GM12892 (cell line): ENCODE measurements at places on chromosomes 5 and 9.
A peak's percentile ranks its signal among the peaks of the same experiment; 100 is the strongest.

DNA sequence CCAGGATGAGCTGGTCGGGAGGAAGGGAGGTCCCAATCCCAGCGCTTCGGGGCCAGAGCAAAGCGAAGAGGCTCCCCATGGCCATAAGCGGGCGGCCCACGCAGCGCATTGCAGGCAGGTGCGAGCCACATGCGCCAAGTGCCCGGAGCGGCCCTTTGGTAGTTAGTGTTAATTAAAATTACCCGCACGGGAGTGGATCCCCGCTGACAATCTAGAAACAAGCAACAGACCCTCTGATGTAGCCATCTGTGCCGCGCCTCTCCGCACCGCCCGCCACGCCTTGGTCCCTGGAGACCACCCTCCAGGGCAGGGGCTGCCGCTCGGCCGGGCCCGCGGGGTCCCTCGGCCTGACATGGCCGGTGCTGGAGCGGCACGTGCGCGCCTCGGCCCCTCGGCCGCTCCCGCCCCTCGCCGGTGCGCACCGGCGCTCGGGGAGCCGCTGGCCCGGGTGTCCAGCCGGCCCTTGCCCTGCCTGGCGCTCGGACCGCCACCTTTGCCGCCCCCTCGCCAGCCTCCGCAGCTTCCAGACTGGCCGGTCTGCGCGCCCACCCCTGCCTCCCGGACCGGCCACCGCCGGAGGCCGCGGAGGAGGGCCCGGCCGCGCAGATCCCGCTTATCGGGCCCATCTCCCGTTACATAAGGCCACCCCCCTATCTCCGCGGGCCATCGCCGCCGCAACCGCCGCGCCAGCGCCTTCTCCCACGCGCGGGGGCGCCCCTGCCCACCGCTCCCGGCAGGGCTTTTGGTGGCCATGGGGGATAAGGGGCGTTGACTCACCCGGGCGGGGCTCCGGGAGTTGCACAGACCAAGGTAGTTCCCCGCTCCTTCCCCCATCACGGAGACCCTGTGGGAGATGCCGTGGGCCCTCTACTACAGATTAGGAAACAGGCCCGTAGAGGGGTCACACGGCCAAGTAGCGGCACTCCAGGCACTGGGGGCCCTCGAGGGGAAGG is 1.9 kb upstream of the IL13 start:
- DNase-seq, result no peak

DNA sequence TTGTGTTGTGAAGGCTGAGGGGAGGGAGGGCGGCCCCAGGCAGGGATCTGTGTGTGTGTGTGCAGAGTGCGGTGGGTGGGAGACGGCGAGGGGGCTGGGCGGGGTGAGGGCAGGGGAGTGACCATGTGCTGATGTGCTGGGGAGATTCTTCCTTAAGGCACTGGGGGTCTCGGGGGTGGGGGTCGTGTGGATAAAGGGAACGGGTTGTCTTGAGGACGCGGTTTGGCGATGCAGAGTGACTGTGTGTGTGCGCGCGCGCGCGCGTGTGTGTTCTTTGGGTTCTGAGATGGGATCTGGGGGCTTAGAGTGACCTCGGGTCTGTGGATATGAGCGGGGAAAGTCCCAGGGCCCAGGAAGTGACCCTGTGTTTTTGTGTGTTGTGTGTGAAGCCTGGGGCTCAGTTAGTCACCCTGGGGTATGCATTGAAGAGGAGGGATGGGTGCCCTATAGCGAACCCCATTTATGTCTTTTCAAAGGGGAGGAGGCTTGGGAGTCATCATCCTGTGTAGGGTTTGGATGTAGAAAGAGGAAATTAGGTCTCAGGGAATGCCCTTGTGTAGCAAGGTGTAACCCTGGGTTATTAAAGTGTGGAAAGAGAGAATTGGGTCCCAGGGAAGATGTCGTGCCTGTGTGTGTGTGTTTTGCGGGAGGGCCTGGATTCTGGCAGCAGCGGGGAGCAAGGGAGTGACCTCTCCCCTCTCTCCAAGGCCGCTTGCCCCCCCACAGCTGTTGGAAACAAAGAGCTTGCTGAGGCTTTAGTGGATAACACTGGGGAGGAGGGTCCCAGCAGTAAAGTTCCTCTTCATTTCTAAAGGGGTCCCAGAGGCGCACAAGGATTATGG is 1.4 kb downstream of the TMEFF1 start:
- DNase-seq, result no peak

DNA sequence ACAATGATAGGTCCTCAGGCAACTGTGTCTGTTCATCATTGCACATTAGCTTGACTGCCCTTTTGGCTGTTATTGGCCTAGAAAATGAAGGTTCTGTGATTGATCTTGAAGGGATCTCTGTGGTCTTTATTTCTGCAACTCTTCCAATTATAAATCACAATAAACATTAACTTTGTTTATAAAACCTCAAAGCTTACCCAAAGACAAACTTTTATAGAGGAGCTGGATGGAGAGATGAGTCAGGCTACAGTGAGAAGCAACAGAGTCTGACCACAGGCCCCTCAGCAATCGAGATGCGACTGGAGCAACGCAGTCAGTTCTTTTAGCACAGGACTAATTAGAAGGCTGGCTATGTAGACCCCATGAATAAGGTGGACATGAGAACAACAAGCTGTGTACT is 5.3 kb downstream of the MACROH2A1 start:
- DNase-seq, result no peak

DNA sequence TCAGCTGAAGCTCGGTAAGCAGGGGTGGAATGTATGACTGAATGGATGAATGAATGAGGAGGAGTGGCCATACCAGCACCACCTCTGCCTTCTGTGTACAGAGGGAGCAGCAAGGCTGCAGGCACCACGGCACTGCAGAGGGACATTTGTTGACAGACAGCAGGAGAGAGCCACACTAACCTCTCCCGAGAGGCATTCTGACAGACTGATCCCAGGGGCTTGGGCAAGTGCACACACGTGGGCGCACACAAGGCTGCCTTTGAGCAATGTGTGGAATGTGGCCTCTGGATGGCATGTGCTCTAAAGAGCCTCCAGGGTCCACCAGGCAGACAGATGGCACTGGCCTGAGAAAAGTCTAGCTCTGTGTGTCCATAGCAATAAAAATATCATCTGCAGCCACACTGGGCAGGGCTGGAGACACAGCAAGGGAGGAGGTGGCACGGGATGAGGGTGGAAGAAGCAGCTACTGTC is 111.8 kb downstream of the ACTL7B start:
- no peak for DNase-seq

DNA sequence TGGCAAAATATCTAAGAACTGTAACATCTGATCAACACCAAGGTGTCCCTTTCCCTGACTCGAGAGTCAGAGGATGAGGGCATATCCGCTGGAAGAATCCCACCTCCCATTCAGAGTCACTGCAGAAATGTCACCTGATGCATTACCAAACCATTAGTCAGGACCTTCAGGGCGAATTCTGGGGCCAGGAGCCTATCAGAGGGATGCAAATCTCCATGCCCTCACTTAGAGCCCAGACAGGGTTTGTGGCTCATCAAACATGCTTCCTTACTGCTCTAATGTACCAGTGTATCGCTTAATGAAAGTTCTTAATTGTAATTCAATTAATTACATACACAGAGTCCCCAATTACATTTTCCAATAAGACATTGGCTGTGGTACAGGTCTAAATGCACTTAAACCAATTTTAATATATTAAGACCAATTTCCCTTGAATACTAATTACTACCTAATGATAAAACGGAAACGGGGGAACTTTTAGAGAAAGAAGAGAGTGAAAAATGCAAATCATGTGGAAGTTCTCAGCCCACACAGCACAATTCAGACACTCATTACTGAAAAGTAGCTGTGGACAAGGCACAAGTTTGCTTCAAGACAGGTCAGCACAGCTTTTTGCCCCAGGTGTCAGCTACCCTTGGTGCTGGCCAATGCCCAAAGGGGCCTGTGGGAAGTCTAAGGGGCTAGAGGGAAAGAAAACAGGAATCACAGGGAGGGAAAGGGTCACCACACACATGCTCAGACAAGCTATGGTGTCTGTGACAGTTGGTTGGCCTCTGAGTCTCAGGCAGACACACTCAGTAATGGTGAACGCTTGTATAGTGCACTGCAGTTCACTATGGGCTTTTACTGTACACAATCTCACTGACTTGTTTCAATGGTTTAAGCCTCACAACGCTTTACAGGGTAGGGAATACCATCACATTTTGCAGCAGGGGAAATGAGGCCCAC is 211.6 kb downstream of the MAPKAP1 start:
- no peak for DNase-seq

- no peak for DNase-seq
Measured at GRCh38 chr5:152532714-152533113, 127.6 kb upstream of the NMUR2 start.

GRCh38 chr9:12880406-12881015 is 105.7 kb downstream of the LURAP1L start:
- no peak for DNase-seq

DNA sequence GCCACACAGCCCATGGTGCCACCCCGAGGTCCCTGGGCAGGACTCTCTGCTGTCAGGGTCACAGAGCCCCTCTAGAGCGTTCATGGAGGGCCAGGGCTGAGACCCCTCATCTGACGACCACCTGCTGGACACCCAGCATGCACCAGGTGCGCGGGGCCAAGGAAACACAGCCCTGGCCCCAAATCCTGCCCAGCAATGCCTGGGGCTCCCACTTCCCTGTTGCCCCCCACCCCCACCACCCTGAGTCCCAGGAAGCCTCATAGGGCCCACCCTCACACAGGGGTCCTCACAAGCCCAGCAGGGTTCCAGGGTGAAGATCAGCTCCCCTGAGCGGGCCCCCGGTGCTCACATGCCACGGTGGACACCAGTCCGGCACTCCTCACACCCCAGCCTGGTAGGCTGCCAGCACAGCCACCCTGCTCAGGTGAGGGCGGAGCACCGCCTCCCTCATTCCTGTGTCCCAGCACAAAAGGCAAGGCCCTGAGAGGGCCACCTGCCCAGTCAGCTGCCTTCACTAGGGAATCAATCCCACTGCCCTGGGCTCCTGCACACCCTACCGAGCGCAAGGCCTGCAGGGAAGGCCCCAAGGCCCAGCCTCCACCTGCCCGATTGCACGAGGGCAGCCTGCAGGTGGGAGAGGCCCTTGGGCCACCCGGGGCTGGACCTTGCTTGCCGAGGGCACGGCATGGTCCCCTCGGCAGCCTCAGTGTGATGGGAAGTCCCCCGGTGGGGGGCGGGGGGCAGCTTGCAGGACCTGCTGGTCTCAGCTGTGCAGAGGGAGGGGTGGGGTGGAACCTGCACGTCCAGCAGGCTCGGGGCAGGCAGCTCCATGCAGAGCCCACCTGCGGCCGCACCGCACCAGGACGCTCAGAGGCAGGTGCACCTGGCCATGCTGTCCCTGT is 56.4 kb upstream of the UBAC1 start:
- no peak for DNase-seq

DNA sequence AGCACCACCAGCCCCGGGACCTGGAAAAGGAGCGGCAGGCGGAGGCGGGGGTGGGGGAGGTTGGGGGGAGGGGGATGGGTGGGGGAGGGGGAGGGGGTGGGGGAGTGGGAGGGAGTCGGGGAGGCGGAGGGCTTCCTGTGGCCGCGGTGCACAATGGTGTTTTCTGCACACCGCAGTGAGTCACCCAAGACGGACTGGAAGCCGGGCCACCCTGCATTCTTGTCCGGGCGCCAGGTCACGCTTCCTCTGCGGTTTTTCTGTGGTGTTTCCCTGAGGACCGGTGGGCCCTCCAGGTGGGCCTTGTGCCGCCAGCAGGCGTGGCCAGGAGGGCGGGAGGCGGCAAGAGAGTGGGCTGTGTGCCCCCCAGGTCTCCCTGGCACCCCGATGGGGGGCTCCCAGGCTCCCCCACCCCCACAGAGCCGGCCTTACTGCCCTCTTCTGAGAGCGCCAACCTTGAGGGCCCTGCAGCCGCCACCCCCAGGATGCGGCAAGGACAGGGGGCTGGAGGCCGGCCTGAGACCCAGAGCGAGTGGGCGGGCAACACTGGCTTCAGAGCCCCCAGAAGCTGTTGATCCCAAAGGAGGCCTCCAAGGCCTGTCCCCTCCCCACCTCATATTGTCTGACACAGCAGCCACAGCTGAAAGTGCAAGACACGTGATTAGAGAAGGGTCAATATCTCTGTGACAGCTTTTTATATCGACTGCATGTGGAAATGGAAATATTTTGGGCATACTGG is 11.1 kb downstream of the EXD3 start:
- peak; percentile 70 for DNase-seq

GRCh38 chr9:131709771-131710431 is 30.0 kb downstream of the RAPGEF1 start:
- peak; percentile 43 for DNase-seq

- DNase-seq, result no peak
Measured at GRCh38 chr9:127168756-127169574, 46.5 kb upstream of the ANGPTL2 start.

DNA sequence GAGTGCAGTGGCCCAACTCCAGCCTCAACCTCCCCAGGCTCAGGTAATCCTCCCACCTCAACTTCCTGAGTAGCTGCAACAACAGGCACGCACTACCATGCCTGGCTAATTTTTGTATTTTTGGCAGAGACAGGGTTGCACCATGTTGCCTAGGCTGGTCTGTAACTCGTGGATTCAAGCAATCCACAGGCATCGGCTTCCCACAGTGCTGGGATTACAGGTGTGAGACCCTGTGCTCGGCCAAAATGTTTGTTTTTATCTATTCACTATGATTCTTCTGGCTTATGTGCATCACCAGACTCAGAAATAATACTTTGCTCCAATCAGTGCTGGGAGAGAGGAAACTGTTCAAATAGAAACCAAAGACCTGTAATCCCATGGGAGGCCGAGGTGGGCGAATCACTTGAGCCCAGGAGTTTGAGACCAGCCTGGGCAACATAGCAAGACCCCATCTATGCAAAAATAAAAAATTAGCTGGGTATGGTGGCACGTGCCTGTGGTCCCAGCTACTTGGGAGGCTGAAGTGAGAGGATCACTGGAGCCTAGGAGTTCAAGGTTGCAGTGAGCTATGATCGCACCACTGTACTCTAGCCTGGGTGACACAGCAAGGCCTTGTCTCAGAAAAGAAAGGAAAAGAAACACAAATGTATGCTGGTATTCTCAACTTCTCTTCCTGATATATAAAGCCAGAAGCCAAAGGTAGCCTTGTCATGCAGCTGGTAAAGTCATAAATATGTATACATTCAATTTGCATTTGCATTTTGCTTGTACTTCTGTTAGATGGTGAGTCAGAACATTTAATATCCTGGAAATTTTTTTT is 4.5 kb downstream of the PIP5K1B start:
- no peak for DNase-seq

DNA sequence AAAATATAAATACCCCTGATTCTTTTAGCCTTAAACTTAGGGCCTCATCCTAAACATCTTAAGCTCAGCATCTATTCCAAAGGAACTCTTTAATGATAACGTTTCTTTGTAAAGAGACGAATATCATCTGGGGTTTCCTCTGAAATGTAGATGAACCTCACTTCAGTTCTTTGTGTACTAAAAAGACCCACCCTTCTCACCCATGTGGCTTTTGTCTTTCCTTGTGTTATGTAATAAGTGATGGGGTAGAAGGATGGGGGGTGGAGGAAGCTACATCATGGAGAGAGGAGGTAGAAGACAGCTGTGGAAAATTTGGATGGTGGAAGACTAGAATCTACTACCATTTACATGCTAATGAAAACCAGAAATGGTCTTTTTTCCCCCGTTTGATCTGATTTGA is 111.0 kb downstream of the NDUFS4 start:
- DNase-seq, result no peak

- no peak for DNase-seq
Measured at GRCh38 chr5:39021413-39021812, 52.8 kb downstream of the RICTOR start.
